ENCODE measurements at places on chromosomes 12 and 14.

DNA sequence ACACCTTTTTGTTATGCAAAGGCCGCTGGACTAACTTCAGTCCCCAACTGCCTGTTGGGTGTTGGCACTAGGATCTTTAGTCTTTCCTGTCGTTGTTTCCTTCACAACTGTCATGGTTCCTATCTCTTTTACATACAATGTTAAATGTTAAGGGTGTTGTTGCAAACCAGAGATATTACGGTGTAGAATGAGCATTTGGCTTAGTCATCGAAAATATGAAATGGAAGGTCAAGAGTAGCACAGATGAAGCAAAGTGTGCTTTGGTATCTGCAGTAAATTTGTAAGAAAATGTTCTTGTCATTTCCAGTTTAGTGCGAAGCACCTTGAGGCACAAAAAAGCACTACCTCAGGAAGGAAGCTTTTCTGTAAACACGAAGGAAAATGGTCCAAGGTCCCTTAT lies 751.3 kb upstream of the LRFN5 start:
- DNase-seq = no peak

- peak; percentile 26 for DNase-seq
Measured at GRCh38 chr14:74155749-74156148, 71.0 kb downstream of the LIN52 start.

GRCh38 chr14:90445011-90445410 lies 48.2 kb downstream of the CALM1 start:
- DNase-seq = no peak

GRCh38 chr12:124827588-124828184 lies 36.0 kb downstream of the SCARB1 start:
- DNase-seq = no peak

GRCh38 chr12:62436164-62436503 lies 30.5 kb upstream of the MON2 start:
- DNase-seq = no peak

DNA sequence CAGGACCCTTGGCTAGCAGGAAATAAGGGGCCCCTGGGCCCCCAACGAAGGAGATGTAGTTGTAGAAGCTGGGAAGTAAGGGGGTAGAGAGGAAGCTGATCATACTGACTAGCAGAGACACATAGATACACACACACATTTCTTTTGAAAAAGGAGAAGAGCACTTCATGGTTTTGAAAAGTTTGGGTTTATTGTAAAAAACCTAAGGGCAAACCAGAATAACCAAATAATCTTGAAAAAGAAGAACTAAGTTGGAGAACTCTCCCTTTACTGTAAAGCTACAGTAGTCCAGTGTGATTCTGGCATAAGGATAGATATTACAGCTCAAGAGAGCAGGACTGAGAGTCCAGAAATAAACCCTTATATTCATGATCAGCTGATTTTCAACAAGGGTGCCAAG lies 5.8 kb upstream of the HCAR3 start:
- DNase-seq = no peak

DNA sequence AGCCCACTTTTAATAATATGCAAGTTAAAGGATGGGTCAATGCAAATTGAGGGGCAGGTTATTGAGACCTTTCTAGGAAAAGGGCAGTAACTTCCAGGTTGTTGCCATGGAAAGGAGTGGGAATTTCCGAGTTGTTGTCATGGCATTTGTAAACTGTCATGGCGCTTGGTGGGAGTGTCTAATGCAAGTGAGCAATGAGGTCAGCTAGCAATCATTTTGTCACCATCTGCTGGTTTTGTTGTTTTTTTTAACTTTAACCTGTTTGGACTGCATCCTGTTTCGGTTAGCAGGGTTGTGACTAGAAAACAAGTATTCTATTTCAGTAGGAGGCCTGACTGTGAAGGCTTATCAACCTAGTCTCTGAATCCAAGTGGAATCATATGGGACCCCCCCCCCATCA lies 85.8 kb upstream of the TSPAN11 start:
- no peak for DNase-seq

GRCh38 chr14:73232984-73233383 lies 4.3 kb upstream of the PAPLN start:
- DNase-seq = no peak

GRCh38 chr12:98968896-98969295 lies 323.8 kb downstream of the APAF1 start:
- no peak for DNase-seq

DNA sequence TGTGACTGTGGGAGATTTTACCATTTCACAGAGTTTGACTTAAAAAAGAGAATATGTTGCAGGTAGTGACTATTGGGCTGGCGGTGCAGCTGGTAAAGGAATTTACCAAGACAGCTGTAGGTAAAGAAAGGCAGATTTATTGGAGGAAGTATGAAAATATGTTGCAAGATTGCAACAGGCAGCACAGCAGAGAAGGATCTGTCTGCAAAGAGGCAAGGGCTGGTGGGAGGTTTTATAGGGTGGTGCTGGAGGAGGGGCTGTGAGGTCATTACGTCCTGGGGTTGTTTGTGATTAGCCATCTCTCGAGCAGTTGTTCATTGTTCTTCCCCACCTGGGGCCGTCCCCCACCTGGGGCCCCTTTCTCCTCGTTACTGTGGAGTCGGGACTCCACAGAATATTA lies 62.1 kb downstream of the ACACB start:
- no peak for DNase-seq

DNA sequence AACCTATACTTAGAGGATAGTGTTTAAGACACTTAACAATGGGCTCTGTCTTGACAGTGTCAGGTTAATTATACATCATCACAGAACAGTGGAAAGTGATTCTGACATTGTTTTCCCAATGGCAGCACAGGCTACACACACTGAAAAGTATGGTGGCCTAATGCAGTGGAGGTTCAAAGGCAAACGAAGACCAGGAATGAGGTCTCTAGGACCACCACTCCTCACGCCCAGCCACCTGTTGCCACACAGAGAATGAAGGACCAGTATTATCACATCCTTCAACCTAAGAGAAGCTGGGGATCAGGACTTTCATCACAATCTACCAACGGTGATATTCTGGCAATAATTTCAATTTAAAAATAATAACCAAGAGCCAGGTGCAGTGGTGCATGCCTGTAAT lies 34.5 kb upstream of the CDK2AP1 start:
- no peak for DNase-seq

Measured in eye (tissue), 1 donor.